ENCODE measurements at places on chromosomes 11 and 22.

DNA sequence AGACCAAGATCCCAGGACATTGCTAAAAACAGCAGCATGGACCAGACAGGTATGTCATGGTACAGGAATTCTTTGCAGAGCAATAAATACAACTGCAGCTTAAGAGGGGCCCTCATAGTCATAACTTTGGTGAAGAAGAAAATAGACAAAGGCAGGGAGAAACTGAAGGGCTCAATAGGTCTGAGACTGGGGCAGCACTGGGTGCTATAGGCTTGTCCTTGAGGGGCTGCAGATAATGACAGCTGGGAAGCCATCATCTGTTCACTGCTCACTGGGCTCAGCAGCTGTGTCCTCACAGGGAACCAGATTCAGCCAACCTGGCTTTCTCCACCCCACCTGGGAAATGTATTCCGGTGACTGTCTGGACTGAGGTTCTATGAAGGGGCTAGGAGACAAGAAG lies 68.4 kb downstream of the ZNF280B start:
- DNase-seq = no peak

- DNase-seq = no peak
These were observed 30.6 kb upstream of the RAB1B start for GRCh38 chr11:66237867-66238266.

GRCh38 chr11:113562981-113563461 lies 87.8 kb upstream of the DRD2 start:
- DNase-seq = no peak

DNA sequence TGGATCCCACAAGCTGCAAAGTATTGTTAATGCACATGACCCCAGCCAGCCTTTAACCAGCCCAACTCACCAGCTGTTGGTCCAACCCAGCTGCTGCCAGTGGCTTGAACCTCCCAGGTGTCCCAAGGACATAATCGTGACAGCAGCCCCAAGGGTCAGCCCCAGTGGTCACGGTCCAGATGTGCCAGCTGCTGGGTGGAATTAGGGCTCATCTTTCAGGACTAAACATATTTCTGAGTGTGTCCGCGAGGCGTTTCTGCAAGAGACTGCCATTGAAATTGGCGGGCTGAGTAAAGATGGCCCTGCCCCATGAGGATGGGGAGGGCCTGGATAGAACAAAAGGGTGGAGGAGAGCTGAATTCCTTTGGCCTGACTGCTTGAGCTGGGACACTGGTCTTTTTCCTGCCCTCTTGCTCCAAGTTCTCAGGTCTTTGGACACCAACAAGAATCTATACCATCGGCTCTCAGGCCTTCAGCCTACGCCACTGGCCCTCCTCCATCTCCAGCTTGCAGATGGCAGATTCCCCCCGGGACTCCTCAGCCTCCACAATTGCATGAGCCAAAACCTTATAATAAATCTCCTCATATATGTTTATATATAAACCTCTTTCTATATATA lies 240.2 kb downstream of the MN1 start:
- no peak for DNase-seq

DNA sequence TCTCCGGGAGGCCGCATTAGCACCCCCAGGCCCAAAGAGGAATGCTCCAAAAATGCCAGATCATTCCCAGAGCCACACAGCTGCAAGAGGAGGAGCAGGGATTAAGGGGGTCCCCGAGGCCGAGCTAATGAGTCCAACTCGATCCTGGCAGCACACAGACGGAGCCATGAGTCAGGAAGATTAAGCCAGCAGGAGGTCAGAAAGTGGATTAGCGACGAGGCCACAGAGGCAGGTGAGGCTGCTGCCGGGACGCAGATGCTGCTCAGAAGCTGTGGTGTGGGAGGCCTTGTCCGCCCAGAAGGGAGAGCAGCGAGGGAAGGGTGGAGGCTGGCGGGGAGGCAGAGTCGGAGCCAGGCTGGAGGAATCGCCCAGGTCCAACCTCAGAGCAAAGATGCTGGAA lies 120.5 kb downstream of the SHANK2 start:
- no peak for DNase-seq

DNA sequence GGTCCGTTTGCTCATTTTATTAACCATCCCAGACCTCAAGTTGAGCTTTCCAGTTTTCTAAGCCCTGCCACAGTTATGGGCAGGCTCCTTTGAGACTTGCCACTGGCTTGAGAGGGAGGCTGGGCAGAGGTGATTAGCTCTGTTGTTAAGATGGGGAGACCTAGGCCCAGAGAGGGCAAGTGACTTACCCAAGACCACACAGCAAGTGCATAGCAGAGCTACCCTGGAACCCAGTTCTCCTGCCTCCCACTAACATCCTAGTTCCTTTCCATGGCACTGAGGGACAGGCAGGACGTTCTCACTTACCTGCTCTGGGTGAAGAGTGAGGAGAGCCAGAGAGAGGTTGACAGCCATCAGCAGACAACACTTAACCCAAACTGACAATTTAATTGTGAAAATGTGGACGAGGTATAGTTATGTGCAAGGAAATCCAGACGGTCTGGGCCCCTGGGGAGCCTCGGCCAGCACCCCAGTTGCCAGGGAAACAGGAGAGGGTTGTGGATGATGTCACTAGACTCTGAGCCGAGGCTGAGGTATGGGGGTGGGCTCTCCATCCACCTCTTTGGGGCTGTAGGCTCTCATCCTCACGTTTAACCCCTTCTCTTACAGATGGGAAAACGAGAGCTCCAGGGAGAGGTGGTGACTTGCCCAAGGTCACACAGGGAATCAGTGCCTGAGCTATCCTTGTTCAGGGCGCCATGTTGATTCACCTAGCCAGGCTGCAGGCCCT lies 12.3 kb upstream of the WNT11 start:
- DNase-seq = no peak

DNA sequence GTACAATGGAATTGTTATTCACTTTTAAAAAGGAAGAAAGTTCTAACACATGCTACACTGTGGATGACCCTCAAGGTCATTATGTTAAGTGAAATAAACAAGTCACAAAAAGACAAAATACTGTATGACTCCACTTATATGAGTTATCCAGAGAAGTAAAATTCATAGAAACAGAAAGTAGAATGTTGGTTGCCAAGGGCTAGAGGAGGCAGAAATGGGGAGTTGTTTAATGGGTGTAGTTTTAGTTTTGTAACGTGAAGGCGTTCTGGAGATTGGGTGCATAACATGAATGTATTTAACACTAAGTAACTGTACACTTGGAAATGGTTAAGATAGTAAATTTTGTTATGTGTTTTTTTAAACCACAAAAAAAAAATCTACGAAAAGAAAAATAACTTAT lies 43.8 kb downstream of the CCDC81 start:
- DNase-seq = no peak

GRCh38 chr11:93840180-93840579 lies 10.2 kb downstream of the VSTM5 start:
- DNase-seq = no peak

GRCh38 chr22:35230839-35231584 lies 26.3 kb upstream of the HMGXB4 start:
- no peak for DNase-seq

- DNase-seq = no peak
These were observed 47.0 kb upstream of the LINC01488 start for GRCh38 chr11:69434471-69434931.

DNA sequence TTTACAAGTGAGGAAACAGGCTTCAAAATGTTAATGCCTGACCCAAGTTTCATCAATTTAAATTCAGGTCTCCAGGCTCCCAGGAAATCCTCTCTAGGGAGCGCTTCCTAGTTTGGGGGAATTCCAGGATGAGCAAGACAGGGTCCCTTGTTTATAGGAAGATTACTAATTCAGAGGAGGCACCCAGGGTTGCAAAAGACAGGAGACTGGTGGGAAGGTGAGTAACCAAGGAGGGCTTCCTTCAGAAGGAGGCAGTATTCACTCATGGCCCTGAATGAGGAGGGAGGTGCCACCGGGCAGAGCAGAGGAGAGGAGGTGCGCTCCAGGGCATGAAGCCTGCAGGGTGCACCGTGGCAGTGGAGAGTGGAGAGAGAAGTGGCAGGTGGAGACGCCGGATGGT lies 1.6 kb downstream of the TMEM132A start:
- DNase-seq = no peak

GRCh38 chr22:42364604-42365110 lies 67.5 kb downstream of the NFAM1 start:
- DNase-seq = no peak

DNA sequence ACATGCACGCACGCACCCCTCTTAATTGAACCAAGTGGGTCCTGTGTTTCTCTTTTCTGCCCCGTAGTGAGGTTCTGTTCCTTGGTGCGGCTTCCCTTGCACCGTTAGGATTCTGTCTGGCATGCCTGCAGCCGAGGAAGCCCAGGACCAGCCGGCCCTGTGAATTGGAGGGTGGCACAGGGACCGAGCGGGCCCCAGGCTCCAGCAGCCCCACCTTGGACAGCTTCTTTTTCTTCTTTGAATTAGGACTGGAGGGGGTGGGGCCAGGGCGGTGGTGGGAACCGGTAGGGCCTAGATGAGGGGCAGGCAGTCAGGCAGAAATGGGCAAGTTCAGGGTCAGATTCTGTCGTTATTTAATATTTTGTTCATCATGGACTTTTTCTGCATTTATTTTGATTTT lies 94.7 kb downstream of the MPPED1 start:
- DNase-seq = no peak

- DNase-seq = no peak
These were observed 3.5 kb downstream of the CBX7 start for GRCh38 chr22:39148727-39149535.

- no peak for DNase-seq
These were observed 975.6 kb downstream of the BRD1 start for GRCh38 chr22:48851933-48852549.

DNA sequence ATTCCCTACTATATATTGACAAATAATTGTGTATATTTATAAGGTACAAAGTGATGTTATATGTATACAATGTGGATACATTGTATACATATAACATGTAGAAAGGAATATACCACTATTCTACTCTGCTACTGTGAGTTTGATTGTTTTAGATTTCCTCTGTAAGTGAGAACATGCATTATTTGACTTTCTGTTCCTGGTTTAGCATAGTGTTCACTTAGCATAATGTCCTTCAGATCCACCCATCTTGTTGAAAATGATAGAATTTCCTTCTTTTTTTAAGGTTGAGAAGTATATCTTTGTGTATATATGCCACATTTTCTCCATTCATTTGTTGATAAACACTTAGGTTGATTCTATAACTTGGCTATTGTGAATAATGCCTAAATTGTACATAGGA lies 140.8 kb upstream of the BDNF start:
- no peak for DNase-seq

DNA sequence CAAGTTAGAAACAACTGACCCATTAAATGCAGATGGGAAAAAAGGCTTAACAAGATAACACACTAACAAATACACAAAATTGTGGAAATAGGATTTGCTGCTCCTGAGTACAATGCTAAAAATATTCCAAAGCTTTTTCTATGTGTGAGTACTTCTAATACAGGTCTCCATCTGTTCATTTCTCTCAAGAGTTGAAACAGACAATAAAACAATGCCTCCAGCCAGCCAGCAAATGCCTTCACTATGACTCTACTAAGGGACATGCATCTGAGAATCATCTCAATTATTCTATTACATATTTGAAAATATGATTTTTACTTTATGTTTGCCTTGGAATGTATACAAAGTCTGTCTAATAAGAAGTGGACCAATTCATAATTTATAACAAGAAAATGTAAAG lies 119.0 kb downstream of the CADM1 start:
- DNase-seq = no peak

DNA sequence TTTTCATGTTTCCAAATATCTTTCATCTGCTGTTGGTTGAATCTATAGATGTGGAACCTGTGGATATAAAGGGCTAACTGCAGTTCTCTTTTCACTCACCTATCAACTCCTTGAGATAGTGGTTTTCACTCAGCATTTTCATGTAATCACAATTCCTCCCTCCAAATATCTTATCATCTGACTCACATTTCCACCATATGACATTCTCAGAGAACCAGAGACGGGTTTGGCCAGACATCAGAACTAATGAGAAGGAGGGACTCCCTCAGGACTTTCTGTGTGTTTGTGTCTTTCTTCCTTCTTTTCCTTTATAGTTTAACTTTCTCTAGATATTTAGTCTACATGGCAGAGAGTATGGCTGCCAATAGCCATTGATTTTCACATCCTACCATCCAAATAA lies 134.8 kb upstream of the DDI1 start:
- DNase-seq = no peak

GRCh38 chr11:60966890-60967289 lies 4.6 kb upstream of the CD6 start:
- no peak for DNase-seq

DNA sequence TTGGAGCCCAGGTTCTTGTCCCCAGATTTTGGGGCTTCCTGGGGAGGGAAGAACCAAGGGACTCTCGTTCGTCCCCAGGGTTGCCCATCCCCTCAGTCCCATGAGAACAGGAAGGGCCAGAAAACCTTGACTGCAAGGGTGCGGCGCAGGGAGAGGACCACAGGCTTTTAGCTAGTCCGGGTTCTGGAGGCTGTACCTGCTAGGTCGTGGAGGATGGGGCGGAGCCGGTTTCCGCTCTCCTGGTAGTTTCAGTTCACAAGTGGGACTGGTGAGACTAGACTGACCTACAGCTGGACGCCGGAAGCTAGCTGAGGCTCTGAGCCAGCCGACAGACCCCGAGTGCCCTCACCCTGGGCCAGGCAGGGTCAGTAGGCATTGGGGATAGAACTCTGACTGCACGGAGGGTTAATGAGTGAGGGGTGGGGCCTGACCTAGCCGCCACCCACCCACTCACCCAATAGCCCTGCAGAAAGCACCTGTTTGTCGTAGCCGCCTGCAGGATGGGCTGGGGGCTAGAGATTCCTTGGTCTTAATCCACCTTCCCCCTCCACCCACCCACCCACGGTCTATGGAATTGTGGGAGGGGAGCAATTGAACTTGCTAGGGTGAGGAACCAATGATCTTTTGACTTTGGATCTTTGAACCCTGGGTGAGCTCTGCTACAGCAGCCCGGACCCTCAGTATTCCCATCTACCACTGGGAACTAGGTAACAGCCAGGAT lies 1.5 kb downstream of the MAFF start:
- DNase-seq = no peak

- no peak for DNase-seq
These were observed 289.6 kb downstream of the ETS1 start for GRCh38 chr11:128297805-128298204.

DNA sequence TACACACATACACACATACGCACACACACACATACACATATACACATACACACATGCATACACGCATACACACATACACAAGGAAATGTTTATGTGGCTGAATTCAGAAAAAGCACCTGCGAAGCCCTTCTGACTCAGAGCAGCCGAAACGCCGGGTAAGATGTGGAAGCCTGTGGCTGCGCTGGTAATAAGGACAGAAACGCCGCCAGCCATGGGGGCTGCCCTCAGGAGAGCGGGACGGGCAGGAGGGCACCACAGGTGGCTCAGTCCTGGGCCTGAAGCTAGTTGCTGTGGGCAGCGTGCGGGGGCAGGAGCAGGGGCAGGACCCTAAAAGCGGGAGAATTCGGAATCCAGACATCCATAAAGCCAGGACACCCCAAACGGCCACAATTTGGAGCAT lies 378.3 kb downstream of the BRD1 start:
- DNase-seq = no peak

- DNase-seq = no peak
These were observed 36.4 kb upstream of the PTPRJ start for GRCh38 chr11:47943721-47944586.

GRCh38 chr11:125585487-125585886 lies 7.2 kb upstream of the STT3A start:
- DNase-seq = no peak

- DNase-seq = no peak
These were observed 20.0 kb downstream of the C11orf24 start for GRCh38 chr11:68251765-68252164.

All from C1 segment of cervical spinal cord (tissue), 14 donors.